ENCODE measurements at places on chromosomes 11 and 22.
A peak's percentile ranks its signal among the peaks of the same experiment; 100 is the strongest.

DNA sequence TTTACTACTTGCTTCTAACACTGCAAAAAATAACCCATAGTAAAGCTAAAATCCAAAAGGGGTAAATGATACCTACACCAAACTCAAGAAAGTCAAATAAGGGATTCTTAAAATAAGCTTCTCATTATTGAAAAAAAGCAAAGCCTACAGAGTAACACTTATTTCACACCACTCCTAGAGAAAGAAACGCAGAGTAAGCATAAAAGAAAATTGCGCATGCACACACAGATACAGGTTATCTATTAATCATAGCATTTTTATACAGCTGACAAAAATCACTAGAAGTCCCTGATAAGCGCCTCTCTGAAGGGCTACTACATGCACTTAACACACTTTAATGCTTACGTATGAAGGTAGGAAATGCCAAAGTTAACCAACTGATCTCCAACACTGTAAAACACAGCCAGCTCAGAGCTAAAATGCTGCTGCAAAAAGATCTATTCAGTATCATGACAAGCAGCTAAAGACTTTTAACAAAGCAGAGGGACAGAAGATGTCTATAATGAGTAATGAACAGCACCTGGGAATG, 14.0 kb downstream of the RBFOX2 start:
- DNase-seq: no peak

- DNase-seq: no peak
Measured at GRCh38 chr11:132050577-132051165, 680.3 kb downstream of the NTM start.

GRCh38 chr11:29051935-29052334, 943.7 kb downstream of the METTL15 start:
- peak; percentile 89 for DNase-seq

DNA sequence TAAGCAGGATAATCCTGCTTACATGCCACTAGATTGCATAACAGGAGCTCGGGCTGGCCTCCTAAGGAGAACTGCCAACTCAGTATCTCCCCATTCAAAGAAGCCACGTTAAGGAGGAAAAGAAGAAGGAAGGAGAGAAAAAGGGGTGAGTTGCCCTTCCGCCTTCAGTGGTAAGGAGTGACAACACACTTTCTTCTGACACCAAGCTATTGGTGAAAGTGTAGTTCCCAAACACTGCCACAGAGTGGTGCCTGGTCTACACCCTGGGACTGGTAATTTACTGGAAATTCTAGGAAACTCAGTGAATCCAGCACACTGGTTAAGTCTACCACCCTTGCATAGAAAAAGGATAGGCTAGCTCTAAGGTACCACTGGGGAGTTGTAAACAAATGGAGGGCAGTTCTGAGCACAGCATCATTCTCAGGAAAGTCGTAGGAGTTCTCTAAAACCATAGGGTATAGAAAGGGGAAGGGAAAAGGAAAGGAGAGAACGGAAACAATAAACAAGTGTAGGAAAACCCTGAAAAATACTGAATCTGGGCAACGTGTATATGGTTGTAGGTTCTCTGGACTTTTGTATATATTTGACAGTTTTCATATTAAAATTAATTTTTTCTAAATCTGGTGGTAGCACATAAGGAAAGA, 58.2 kb downstream of the RRAS2 start:
- DNase-seq: peak; percentile 72

DNA sequence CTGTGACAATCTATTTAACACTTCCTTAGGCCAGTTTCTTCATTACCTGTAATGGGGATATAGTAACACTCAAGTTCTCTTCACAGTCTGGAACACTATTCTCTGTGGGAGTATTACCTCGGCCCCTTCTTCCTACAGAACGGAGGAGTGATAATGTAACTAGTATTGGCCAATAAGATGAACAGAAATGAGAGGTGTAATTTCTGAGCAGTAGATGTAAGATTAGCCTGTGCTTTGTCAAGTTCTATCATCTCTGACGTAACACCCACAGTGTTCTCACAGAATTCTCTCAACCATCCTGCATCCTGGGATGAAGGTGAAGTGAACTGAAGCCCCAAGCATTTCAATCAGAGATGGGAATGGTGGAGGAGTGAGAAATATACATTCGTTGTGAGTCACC, 65.2 kb upstream of the TOP3B start:
- no peak for DNase-seq
